Liver (tissue), 10 donors: ENCODE measurements at places on chromosomes 2 and 18. TPM values are rescaled to one million over a fixed set of nuclear protein-coding genes. Genes with fewer than 3 reads are reported as not detected.

GRCh38 chr2:132978840-132979239, 308.8 kb upstream of the LYPD1 start:
- H3K4me1 ChIP-seq: no peaks in the 10 kb centered on the region
- DNase-seq: no peak
- H3K36me3 ChIP-seq: no peaks in the 10 kb centered on the region

DNA sequence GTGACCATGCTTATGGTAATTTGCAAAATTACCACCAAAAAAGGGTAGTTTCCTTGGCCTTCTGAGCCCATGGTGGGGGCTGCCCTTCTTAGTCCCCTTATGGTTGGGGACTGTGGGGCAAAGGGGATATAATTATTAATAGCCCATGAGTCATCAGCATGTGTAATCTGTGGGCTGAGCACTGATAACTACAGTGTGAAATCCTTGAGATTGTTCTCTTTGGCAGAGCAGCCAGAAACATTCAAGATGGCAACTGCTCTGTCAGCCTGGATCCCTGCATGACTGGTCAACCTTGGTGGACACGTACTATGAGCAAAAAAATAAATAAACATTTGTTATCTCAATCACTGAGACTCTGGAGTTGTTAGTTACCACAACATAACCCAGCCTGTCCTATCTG, 61.3 kb downstream of the MGAT4A start:
- no peaks in the 10 kb centered on the region for H3K27me3 ChIP-seq
- no peak overlapping the region for H3K27ac ChIP-seq
- H3K4me3 ChIP-seq: no peak overlapping the region
- no peak for DNase-seq

GRCh38 chr2:153575171-153575853, 96.8 kb upstream of the RPRM start:
- no peaks in the 10 kb centered on the region for H3K27me3 ChIP-seq
- DNase-seq: no peak
- no peaks in the 10 kb centered on the region for H3K4me1 ChIP-seq
- H3K36me3 ChIP-seq: no peaks in the 10 kb centered on the region
- H3K4me3 ChIP-seq: no peak overlapping the region

DNA sequence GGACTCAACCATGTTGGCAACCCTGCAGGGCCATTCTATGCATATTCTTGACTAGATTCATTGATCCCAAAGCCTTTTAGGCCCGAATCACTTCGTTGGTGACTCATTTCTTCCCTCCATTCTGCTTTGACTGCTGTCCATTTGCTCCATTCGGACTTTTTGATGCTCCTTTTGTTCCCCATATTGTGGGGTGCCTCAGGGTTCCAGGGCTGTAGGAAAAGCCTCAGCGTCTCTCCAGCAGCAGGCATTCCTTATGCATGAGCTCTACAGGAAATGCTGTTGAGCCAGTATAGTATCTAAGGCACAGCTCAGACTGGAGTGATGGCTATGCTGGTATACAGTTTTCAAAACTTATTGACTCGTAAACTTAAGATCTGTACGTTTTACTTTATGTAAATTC, 292.6 kb downstream of the PRKCE start:
- DNase-seq: no peak
- H3K27me3 ChIP-seq: no peaks in the 10 kb centered on the region
- no peaks in the 10 kb centered on the region for H3K36me3 ChIP-seq
- H3K4me1 ChIP-seq: peaks cover 7% of the 10 kb centered on the region
- H3K4me3 ChIP-seq: no peak overlapping the region

- H3K4me1 ChIP-seq: no peaks in the 10 kb centered on the region
- DNase-seq: no peak
- no peak overlapping the region for H3K27ac ChIP-seq
- no peak overlapping the region for H3K4me3 ChIP-seq
- H3K36me3 ChIP-seq: no peaks in the 10 kb centered on the region
Observed at GRCh38 chr2:75790814-75791467, 80.2 kb upstream of the GCFC2 start.

DNA sequence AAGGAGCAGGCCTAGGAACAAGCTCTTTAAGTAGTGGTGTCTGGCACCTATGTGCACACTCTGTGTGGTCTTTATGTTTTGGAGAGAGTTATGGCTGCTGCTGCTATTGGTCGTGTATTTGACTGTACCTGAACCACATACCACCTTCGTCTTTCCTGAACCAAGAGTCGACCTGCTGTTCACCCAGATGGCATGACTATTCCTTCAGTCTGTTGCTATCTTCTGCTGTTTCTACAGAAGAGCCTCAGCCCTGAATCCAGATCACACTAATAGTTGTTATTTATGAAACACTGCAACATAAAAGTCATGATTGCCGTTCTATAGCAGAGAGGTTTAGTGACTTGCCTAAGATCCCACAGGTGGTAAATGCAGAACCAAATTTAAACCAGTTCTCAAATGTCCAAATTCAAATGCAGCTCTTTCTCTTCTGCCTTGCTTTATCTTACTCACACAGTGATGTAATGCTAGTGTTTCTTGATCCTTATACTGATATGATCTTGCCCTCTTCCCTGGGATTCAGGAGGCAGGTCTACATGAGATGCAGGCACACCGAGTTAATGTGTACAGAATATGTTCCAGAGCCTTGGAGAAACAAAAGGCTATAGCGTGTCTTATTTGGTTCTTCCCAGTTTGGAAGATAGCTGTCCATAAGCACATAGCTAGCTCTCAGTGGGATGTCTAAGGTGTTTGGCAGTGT, 122.1 kb upstream of the FOSL2 start:
- H3K4me1 ChIP-seq: no peaks in the 10 kb centered on the region
- no peaks in the 10 kb centered on the region for H3K27me3 ChIP-seq
- H3K27ac ChIP-seq: no peak overlapping the region
- DNase-seq: no peak
- no peaks in the 10 kb centered on the region for H3K36me3 ChIP-seq

DNA sequence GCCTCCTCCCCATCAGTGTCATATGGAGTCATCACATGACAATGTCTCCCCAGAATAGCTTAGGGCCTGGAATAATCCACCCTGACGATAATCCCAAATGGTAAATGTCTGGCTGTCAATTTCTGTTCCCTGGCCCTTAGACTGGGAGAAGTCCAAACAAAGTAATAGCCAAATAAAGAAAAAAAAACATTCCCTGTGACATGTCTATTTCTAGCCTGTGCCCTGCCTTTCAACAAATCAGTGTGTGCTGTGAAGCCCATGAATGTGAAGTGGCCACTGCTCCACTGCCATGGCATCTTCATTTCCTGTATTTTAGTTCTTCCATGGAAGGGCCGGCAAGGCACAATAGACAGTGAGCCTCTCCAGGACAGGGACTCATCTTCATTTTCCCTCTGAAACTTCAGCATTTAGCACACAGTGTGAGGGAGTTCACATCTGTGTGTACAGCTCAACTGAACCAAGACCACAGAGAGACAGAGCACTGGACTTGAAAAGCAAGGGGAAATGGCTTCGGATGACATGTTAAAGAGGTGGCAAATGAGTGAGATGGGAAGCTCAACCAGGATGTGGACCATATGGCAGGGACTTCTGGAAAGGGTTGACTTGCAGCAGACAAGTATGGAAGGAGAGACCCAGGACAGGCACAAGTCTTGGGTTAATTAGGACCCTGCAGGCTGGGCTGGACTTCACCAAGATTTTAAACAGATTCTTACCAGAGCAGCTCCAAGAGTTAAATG, 140.0 kb downstream of the ANTXR1 start:
- no peaks in the 10 kb centered on the region for H3K4me1 ChIP-seq
- DNase-seq: no peak
- no peaks in the 10 kb centered on the region for H3K36me3 ChIP-seq
- no peak overlapping the region for H3K4me3 ChIP-seq
- H3K27ac ChIP-seq: no peak overlapping the region

DNA sequence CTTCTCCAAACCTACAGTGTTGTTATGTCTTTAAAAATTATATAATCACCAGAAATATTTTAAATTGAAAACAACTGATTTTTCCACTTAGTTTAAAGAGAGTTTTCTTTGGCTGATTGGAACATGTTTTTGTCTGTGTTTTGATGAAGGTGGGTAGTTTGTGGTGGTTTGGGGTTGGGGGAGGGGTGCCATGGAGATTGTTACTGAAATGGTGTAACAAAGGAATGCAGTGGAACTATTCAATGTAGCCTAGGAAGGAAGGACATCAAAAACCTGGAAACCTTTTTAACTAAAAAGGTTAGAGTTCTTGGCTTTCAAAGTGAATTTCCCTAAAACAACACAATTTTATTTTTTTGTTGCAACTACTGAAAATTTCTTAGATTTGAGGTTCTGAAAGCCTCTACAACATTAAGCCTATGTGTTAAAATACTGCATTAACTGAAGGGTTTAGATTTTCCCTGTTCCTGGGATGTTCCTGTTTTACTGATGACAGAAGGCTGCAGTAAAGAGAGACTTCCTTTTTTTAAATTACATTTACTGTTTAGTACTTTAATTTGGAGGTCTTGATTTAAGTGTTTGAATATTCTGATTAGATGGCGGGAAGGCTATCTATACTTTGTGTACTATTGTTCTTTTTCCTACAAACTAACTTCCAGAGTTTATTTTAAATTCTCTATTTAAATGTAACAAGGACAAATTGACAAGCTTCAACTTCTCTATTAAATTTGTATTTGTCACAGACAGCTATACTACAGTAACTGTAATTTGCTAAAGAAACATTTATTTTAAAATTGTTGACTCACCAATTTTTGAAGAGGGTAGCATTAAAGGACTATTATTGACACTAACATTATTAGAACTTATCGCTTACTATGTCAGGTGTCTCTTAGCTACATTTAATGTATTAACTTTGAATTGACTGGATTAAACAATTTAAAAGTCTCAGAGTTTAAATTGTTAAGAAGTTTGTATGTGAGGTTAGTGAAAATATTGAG, 87.7 kb downstream of the LIMS1 start:
- no peak overlapping the region for H3K27ac ChIP-seq
- H3K27me3 ChIP-seq: no peaks in the 10 kb centered on the region
- no peak overlapping the region for H3K4me3 ChIP-seq

DNA sequence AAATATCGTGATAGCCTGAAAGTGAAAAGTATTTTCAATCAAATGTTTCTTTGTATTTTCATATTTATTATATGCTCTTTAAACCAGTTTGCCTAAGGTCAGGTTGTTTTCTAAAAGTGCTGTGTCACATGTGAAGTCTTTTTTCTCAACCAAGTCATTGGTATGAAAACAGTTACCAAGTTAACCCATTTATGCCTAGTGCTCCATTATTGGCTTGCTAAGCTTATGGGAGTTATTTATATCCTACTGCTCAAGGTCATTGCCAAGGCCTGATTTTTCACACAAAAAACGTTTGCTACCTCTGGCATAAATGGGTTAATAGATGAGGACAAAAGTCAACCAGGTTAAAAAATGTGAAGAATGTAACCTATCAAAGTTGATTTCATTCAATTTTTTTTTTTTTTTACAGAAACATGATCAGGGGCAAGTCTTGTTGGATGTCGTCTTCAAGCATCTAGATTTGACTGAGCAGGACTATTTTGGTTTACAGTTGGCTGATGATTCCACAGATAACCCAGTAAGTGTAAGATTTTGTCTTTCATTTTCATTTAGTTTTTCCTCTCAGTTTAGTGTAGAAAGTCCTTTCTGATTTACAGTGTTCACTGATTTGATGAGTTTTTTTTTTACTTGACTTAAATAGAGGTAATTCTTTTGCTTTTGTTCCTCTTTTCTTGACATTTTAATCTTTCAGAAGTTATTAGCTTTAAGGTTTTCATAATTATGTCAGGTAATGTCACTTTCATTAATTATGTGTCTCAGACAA, 102.6 kb downstream of the PTPN4 start:
- no peak for DNase-seq
- no peaks in the 10 kb centered on the region for H3K27me3 ChIP-seq
- H3K27ac ChIP-seq: no peak overlapping the region
- H3K4me1 ChIP-seq: no peaks in the 10 kb centered on the region
- H3K36me3 ChIP-seq: no peaks in the 10 kb centered on the region
- H3K4me3 ChIP-seq: no peak overlapping the region

The SH3RF3 gene
- 1.0 TPM for total RNA-seq

The RNU2-63P gene
- total RNA-seq: not detected

- no peaks in the 10 kb centered on the region for H3K36me3 ChIP-seq
- no peaks in the 10 kb centered on the region for H3K4me1 ChIP-seq
- no peak overlapping the region for H3K27ac ChIP-seq
- H3K27me3 ChIP-seq: no peaks in the 10 kb centered on the region
- H3K4me3 ChIP-seq: no peak overlapping the region
Observed at GRCh38 chr2:7458066-7458465, 540.9 kb downstream of the RNF144A start.

- no peaks in the 10 kb centered on the region for H3K36me3 ChIP-seq
- H3K4me3 ChIP-seq: no peak overlapping the region
- H3K27ac ChIP-seq: no peak overlapping the region
Observed at GRCh38 chr2:31131871-31132270, 6.4 kb downstream of the GALNT14 start.

The CTLA4 gene
- total RNA-seq: 0.17 TPM

DNA sequence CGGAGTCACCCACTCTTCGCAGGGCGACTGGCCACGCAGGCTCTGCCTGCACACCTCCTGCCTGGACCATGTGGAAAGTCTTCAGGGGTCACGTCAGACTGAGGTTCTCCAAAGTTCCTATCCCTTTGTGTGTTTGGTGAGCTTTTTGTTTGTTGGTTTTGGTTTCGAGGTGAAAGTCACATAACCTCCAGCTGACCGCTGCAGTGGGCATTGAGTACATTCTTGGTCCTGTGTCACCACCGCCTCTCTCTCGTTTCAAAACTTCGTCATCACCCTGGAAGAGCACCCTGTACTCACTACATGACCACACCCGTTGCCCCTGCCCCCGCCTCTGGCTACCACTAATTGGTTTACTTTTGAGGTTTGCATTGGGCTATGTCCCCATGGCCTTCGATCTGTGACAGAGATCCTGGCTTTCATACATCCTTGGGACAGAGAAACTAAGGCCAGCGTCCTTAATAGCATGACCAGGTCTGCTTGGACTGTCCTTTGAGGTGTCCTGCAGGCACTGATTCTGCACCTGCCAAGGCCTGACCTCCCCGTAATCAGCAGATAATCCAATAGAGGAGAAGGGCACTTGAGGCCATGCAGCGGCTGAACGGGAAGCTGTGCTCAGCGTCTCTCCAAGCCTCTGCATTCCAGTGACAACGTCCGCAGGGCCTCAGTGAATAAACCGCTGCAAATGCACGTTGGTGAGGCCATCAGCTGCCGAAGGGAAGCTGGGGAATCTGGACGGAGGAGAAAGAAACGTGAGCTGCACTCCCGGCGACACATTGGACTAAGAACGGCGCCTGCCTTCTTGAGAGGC, 46.8 kb downstream of the SH3BP4 start:
- H3K27ac ChIP-seq: peak overlapping the region; percentile 97
- no peaks in the 10 kb centered on the region for H3K27me3 ChIP-seq
- no peak for DNase-seq
- H3K36me3 ChIP-seq: no peaks in the 10 kb centered on the region

- no peak for DNase-seq
- no peak overlapping the region for H3K4me3 ChIP-seq
- H3K27ac ChIP-seq: no peak overlapping the region
- no peaks in the 10 kb centered on the region for H3K27me3 ChIP-seq
- H3K36me3 ChIP-seq: no peaks in the 10 kb centered on the region
- no peaks in the 10 kb centered on the region for H3K4me1 ChIP-seq
Observed at GRCh38 chr2:12334412-12334966, 382.2 kb upstream of the TRIB2 start.

- H3K4me1 ChIP-seq: peaks cover 7% of the 10 kb centered on the region
- H3K27ac ChIP-seq: peak overlapping the region; percentile 77
- H3K4me3 ChIP-seq: no peak overlapping the region
- H3K36me3 ChIP-seq: no peaks in the 10 kb centered on the region
- DNase-seq: no peak
- H3K27me3 ChIP-seq: no peaks in the 10 kb centered on the region
Observed at GRCh38 chr18:23356424-23356823, 96.7 kb upstream of the RIOK3 start.

GRCh38 chr2:193693758-193694157, 1499.0 kb upstream of the TMEFF2 start:
- DNase-seq: no peak
- H3K36me3 ChIP-seq: no peaks in the 10 kb centered on the region
- H3K4me1 ChIP-seq: no peaks in the 10 kb centered on the region
- H3K4me3 ChIP-seq: no peak overlapping the region
